ENCODE measurements at places on chromosomes 7 and 10.

- no peak for DNase-seq
Observed at GRCh38 chr10:79054203-79055099, 14.3 kb upstream of the ZMIZ1 start.

GRCh38 chr10:104041891-104042535, 43.7 kb downstream of the COL17A1 start:
- DNase-seq: no peak

DNA sequence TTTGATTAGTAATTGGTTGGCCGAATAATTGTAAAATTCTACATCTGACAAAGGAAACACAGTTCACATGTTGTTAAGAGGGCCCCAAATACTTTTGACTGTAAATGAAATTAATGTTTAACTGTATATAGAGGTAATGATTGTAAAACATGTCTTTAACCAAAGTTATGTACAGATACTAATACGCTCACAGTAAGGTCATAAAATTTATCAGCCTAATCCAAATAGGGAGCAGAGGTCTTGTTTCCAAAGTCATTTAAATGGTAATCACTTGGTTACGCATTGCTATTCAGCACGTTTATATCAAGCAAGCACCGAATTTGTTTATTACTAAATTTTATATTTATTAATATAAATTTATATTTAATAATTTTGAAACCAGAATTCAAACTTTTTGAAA, 1.4 kb downstream of the PHYHIPL start:
- no peak for DNase-seq

GRCh38 chr10:96548589-96548988, 34.9 kb upstream of the TLL2 start:
- DNase-seq: no peak

DNA sequence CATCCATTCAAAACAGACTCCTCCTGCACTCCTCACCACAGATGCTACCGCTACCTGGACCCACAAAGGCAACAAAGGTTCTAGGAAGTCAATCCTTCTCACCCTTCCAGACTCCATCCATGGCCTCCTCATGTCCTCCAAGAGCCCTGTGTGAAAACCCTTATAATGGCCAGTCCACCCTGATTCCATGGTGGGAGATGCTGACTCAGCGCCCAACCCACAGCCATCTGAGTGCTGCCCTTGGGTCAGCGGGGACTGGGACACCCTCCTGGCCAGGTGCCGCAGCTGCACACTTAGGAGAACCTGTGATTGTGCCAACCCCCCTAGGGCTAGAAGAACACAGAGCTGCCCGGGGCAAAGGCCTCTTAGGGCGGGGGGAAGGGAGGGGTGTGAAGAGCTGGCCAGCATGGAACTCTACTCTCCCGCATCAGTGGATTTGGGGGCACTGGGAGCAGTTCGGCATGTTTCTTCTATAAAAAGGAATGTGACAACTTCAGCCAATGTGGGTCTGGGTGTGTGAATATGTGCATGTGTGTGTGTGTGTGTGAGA, 25.4 kb downstream of the TMEM273 start:
- DNase-seq: no peak

GRCh38 chr7:101702362-101702850, 73.3 kb upstream of the MYL10 start:
- DNase-seq: no peak

GRCh38 chr7:114334989-114335388, 79.6 kb upstream of the FOXP2 start:
- DNase-seq: no peak

DNA sequence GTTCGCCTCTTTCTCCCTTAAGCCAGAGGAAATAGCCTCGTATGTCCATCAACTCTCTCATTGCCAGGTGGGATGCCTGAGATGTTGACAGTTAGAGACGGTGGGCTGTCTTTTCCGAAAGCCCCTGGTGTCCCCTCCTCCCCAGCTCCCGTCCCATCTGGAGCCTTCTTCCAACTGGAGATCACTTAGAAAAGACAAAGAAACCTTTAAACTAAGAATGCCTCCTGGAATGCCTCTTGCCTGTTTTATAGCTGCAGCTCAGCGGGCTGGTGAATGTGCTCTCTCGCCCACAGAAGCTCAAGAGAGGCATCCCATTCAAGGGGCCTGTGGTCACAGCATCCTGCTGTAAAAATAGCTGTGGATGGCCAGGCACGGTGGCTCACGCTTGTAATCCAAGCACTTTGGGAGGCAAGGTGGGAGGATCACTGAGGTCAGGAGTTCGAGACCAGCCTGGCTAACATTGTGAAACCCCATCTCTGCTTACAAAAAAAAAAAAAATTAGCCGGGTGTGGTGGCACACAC, 5.2 kb upstream of the MYL10 start:
- DNase-seq: no peak

DNA sequence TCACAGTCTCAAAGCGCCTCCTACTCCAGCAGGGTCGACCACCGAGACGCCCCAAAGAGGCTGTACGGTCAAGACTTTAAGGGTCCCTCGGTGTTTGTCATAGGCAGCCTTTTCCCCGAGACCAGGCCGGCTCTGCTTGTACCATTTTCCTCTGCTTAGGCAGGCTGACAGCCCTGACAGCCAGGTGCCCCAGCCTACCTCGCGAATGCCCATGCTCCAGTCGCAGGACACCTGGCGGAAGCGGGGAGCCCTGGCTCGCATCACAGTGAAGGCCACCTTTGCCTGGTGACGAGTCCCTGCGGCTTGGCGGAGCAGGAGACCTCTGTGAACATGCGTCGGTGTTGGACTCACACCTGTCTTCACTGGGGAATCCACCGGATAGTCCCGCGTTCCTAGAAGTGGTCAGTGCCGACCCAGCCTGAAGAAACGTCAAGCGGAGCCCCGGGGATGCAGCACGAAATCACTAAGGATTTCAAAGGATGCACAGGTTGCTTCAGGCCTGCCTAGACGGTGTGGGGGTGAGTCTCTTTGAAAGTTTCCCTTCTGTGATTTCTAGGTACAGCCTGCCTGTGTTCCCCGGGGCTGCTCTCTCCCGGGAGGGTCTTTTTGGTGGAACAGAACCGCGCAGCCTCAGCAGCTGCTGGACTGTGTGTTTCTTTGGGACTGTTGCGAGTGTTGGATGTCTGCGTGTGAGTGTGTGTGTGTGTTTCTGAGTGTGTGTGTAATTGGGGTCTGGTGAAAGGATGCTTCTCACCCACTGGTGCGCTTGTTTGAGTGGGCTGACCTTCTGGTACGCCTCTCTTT, 30.5 kb upstream of the ZNF273 start:
- no peak for DNase-seq

- DNase-seq: peak; percentile 26
Observed at GRCh38 chr7:155743177-155743576, 69.1 kb downstream of the SHH start.

DNA sequence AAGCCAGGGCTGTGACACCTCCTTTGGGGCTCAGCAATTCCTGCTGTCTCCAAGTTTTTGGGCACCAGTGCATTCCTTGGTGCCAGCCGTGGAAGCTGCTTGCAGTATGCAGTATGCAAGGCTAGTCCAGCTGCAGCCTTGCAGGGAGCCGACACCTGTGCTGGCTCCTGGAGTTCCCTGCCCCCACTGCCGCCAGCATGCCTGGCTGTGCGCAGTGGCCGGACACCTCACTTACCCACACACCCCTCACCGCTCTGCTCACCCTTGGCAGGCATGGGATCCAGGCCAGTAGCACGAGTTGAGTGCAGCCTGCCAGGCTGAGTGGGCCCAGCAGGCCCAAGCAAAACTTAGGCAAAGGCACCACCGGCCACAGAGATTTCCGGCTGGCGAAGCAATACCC, 77.4 kb downstream of the SAMD9 start:
- no peak for DNase-seq

GRCh38 chr10:23019633-23020032, 75.7 kb upstream of the MSRB2 start:
- DNase-seq: no peak

DNA sequence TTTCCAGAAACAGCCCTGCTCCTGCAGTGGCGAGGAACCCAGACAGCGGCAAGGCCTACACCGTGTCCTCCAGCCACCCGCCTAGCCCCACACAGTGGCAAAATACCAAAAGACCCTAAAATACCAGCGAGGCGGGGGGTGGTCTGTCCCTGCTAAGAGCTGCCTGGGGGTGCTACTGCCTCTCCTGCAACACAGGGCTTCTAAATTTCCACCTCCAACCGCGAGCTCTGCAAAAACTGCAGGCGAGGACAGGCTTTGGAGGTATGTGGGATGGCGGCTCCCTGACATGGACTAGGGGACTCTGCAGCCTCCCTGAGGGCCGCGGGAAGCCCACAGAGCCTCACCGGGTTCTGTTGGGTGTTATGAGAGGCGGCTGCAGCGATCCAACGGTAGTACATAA, 122.3 kb downstream of the WDR37 start:
- DNase-seq: no peak

DNA sequence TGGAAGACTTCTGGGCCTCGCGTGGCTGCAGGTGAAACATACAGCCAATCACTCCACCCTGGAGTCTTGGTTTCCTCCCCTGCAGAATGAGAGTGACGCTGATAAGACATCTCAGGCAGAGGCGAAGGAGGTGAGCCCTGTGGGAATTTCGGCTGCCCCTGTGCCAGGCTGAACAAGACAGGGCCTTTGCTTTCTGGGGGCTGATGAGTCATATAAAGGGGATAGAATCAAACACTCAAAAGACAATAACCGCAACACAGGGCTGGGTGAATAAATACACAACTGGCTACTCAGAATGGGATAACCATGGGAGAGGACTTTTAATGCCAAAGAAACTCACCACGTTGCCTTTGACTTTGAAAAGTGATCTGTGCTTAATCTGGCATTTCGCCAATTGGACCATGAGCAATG, 143.8 kb downstream of the KCNMA1 start:
- DNase-seq: no peak

DNA sequence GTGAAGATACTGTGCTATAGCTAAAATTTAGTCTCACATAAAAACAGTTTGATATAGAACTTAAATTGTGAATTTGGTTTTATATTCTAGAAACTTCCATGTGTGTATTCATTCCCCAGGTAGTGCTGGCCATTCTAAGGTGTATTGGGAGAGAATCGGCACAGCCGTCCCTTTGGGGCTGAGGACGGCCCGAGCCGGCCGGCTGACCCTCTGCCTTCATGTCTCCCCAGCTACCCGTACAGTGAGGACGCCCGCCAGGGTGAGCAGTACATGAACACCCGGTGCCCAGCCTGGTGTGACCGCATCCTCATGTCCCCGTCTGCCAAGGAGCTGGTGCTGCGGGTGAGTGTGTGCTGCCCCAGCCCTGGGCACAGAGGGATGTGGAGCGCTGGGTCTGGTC, 8.5 kb downstream of the NKX6-2 start:
- no peak for DNase-seq

- no peak for DNase-seq
Observed at GRCh38 chr10:101512738-101513137, 75.3 kb downstream of the POLL start.

GRCh38 chr10:759898-760477, 70.5 kb upstream of the DIP2C start:
- DNase-seq: no peak

DNA sequence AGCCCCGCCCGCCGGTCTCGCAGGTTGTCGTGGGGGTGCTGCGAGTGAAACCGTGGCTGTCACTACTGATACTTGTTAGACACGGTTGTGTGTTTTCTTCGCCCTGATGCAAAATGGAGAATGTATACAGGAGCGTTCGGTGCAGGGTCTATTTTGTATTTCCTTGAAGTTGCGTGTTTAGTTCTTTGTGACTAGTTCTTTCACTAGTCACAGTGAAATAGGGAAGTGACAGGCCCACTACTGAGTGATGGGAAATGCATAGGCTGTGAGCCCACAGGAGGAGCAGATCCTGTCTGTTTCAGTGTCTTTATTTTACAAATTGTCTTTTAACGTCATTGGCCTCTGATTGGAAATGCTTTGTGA, 675 bp downstream of the ABRAXAS2 start:
- no peak for DNase-seq

DNA sequence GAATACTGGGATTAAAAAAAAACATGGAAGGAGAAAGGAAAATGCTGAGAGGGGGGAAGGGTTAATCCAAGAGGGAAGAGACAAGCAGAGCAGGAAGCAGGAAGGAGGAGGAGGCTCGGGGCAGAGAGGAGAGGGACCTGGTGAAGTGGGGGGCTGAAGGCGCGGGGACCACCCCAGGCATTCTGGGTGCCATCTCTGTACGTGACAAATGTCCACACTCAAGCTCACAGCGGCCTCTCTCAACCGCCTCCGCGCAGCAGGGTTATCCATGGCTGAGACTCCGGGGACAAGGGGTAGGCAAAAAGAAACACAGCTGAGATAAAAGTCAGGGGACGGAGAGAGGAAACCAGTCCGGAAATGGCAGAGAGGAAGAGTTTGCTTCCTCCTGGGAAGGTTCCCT, 33.9 kb downstream of the EN2 start:
- DNase-seq: no peak

GRCh38 chr10:112565434-112566053, 118.5 kb downstream of the VTI1A start:
- peak; percentile 69 for DNase-seq

- no peak for DNase-seq
Observed at GRCh38 chr10:122290833-122291532, 19.9 kb downstream of the BTBD16 start.

DNA sequence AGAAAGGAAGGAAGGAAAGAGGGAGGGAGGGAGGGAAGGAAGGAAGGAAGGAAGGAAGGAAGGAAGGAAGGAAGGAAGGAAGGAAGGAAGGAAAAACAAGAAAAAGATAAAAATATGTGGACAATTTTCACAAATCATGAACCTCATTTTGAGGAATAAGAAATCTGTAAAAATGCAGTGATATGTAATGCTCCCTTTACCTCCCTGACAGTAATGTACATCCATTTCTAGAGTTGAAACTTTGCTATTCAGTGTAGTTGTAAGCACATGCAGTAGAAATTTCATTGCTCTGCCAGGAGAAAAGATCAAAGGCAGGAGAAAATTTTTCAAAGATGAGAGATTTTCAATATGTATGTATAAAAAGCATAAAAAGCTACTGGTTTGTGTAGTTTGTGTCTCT, 189.5 kb upstream of the MYO3A start:
- DNase-seq: no peak

DNA sequence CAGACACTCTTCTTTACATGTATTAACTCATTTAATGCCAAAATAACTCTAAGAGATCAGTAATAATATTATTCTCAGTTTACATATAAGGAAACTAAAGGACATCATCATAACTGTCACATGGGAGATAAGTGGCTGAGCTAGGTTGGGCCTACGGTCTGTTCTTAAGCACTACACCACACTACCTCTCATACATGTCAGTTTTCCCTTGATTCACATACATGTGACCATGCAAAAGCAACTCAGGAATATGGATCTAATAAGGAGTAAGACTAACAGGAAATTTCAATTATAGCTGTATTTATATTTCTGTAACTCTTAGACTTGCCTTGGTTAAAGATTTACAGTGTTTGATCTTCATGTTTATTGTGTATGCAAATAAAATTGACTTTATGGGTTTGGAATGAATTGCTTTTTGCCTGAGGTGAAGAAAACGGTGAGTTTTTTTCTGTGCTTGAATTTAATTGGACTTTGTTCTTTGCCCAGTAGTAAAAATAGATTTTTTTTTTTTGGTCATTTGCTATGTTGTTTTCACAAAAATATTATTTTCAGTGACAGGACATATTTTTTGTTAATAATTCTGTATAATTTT, 69.7 kb downstream of the CYP51A1 start:
- DNase-seq: no peak

Measured in kidney capillary endothelial cell (primary cell).